ENCODE measurements at places on chromosomes 11 and 22.

DNA sequence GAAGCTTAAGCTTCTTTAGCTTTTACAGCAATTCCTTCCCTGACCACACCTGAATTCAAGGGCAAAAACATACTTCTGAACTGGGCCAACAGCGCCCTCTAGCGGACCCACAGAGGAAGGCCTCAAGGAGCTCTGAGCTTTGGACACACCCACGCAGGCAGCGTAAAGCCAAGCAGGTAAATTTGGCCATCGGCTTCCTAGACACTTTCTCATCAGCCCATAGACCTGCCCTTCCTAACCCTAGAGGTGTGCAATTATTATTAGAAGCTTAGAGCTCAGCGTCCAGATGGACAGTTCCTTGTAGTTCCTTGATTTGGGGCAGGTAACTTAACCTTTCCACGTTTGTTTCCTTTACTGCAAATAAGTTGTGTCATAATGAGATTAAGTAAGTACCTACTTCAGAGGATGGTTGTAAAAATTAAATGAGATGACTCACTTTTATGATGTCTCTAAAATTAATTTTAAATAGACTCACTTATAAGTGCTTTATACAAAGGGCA is 25.7 kb upstream of the HMGXB4 start:
- no peak for DNase-seq

DNA sequence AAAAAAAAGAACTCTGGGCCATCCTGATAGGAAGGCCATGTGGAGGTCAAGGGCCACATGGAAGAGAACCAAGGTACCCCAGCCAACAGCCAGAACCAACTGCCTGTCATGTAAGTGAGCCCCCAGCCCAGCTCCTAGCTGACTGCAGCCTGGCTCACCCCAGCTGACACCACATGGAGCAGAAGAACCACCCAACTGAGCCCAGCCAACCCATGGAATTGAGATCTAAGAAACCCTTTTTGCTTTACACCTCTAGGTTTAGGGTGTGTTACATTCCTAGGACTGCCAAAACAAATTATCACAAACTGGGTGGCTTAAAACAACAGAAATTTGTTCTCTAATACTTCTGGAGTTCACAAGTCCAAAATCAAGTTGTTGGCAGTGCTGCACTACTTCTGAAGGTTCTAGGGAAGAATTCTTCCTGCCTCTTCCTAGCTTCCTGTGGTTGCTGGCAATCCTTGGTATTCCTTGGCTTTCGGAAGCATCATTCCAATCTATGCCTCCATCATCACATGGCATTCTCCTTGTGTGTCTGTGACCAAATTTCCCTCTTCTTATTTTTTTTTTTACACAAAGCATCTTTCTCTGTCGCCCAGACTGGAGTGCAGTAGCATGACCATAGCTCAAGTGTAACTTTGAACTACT is 4.4 kb downstream of the C11orf86 start:
- no peak for DNase-seq

DNA sequence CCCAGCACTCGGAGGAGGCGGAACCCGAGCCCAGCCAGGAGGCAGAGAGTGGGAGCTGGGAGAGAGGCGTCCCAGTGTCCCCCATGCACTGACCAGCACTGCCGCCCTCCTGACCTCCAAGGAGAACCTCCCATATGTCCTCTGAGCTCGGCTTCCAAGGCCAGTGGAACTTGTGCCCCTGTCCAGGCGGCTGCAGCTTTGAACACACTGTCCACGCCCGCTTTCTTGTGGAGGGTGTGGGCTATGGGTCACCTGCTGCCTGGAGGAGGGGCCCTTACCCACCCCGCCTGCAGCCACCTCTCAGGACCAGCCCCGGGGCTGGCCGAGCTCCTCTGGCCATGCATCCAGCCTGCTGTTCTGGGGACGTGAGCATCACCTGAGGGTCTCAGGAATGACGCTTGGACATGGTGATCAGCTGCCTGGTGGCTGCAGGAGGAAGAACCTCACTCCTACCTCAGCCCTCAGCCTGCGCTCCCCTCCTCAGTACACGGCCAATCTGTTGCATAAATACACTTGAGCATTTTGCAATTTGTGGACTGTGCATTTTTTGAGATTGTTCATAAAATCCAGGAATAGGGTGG is 22.2 kb upstream of the MUC5B start:
- DNase-seq: no peak

DNA sequence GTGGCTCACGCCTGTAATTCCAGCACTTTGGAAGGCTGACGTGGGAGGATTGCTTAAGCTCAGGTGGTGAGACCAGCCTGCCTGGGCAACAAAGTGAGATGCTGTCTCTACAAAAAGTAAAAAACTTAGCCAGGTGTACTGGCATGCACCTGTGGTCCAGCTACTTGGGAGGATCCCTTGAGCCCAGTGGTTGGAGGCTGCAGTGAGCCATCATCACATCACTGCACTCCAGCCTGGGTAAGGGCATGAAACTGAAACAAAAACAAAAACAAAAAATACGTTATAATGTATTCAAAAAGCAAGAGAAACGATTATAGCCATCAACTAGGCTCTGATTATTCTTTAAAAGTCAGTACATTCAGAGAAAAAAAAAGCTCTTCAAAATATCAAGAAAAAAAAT is 62.5 kb downstream of the TCF20 start:
- DNase-seq: no peak

DNA sequence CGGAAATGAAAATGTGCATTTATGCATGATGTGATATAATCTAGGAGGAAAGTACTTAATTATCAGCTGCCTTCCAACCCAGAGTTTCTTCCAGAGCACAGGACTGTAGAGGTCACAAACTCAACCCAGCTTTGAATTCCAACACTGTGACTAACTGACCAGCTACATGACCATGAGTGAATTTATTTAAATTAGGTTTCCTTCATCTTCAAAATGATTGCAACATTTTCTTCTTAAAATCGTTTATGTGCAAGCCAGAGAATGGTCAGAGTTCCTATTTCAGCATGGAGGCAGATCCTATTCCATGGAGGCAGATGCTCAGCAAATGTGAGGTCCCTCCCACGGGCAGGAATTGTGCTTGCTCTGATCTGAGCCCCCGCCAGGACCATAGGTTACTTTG is 42.4 kb downstream of the OSBP start:
- peak; percentile 83 for DNase-seq

- no peak for DNase-seq
Observed at GRCh38 chr11:92035488-92035887, 189.1 kb upstream of the FAT3 start.

- DNase-seq: no peak
Observed at GRCh38 chr11:19259487-19260345, 19.0 kb upstream of the E2F8 start.

DNA sequence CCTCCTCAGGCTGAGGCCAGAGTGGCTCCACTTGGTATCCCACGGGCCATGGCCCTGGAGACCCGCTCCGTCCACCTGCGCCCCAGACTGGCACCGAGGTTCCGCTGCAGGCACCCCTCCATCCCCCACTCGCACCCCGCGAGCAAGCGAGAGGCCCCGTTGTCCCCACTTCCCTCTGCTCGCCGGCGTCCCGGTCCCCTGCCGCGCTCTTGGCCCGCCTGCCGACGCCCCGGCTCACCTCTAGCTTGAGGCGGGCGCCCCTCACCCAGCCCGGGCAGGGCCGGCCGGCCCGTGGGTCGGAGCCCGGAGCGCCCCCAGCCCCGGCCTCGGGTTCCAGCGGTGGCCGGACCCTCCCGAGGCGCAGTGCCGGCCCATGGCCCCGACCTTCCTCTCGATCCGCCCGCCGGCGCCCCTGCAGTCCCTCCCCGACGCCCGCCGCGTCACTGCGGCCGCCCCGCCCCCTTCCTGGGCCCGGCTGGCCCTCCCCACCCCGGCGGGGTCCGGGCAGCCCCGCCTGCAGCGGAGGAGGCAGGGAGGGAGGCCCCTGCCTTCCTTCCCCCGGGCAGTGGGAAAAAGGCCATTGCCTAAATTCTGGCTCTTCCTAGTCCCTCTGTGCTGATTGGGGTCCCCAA is at the start of gene PITPNM1:
Gene PITPNM1 (minus strand): TSS at position 414 of the 632 bp plus-strand sequence. CDS start 1,183 bp downstream, outside the sequence.
- no peak for DNase-seq

DNA sequence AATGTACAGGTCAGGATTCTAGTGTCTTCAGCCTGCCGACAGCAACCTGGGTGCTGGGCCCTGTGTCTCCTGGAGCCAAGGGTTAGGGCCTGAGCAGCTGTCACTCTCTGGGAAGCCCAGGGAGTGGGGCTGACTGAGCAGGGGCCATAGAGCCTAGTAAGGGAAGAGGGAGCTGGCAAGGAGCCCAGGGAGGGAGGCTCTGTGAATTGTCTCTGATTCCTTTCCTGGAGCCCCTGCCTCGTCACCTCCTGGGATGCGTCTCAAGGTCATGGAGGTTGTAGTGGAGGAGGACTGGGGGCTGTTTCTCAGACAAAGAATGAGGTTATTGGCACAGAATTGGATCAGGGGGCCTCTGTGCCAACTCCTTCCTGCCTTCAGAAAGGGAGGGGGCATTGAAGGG is 11.8 kb downstream of the SOX10 start:
- no peak for DNase-seq
